Type B pancreatic cell (in vitro differentiated cells): ENCODE measurements at places on chromosomes 7 and 10. TPM values are rescaled to one million over a fixed set of nuclear protein-coding genes. Genes with fewer than 3 reads are reported as not detected.
A peak's percentile ranks its signal among the peaks of the same experiment; 100 is the strongest.

DNA sequence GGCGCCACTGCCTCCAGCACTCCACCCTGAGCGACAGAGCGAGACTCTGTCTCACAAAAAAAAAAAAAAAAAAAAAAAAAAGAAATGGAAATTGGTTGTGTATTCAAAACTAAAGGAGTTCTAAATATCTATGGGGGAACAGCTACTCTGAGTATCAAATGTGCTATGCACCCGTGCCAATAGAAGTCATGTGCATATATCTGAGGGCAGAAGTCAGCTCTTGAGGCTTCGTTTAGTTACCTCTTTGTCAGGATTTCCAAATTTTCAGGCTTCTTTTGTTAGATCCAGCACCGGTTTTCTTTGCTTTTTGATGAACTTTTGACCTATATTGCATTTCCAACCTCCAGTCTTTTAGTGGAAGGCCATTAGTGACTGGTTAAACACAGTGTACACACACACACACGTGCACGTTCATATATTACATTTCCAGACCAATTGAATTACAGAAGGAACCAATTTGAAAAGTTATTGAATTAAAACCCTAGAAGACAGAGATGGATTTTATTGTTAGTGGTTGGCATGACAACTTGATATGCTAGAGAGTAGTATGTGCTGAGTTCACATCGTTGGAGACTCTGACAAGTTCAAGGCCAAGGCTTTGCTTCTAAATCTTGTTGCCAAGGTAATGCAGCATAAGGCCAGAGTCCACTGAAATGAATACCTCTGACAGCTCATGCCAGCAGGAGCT, 33.1 kb upstream of the ADD3 start:
- H3K4me1 ChIP-seq: peaks cover 54% of the 10 kb centered on the region
- no peaks in the 10 kb centered on the region for H3K27me3 ChIP-seq
- no peak for DNase-seq
- peak overlapping the region; percentile 58 for H3K4me3 ChIP-seq

DNA sequence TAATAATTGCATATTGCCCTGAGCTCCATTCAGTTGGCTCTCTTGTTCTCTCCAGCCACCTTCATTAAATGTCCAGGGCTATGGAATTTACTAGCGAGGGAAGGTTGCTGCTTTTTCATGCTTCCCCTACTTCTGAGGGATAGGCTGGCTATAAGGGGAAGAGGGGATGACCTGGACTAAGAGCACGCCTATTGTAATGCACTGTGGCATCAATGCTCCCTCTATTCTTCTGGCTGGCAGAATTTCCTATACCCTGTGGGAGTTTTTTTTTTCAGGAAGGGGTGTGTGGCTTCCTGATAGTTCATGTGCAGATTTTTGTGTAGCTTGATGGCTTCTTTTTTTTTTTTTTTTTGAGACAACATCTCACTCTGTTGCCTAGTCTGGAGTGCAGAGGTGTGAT, 155.8 kb downstream of the SND1 start:
- no peak overlapping the region for H3K4me3 ChIP-seq
- peaks cover 22% of the 10 kb centered on the region for H3K36me3 ChIP-seq
- no peaks in the 10 kb centered on the region for H3K27me3 ChIP-seq

DNA sequence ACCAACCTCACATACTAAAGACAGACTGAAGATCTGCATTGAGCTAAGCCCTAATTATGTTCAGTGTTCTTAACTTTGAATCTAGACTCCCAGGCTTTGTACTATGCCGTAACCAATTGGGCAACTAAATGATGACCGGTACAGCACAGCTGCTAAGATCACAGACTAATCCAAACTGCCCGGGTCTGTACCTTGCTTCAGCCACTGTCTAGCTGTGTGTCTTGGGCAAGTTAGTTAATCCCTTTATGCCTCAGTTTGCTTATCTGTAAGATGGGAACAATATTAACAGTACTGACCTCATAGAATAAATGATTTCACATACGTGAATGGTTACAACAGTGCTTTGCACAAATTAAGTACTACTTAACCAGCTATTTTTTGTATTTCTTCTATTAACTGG, 205.8 kb upstream of the NFE2L3 start:
- H3K4me1 ChIP-seq: peaks cover 20% of the 10 kb centered on the region
- no peak overlapping the region for H3K27ac ChIP-seq
- no peaks in the 10 kb centered on the region for H3K36me3 ChIP-seq
- H3K4me3 ChIP-seq: no peak overlapping the region

DNA sequence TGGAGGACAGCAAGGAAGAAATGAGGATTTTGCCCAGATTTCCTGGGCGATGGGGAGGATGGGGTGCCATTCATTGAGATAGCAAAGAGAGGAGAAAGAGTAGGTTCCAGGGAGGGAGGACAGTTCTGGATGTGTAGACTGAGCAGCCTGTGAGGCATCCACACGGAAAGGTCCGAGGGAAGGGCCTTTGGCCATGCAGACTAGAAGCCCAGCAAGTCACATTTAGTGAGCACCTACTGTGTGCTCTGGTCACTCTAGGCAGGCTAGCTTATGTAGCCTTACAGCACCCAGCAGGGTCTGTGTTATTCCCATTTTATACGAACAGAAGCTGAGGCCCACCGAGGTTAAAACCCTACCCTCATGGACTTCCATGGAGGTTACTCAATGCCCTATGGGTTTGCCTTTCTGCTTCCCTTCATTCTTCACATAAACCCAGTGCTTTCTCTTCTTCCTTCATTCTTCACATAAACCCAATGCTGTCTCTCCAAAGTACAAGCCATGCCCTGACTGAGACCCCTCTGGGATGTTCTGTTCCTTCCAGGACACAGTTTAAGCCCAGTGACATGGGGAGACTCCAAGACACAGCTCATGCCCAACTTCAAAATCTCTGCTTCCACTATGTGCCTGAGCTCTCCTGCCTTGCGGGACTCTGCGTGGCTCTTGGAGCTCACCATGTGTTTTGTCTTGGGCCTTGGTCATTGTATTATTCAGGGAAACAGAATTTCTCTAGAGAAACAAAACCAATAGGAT, 13.7 kb downstream of the IL2RA start:
- H3K36me3 ChIP-seq: no peaks in the 10 kb centered on the region
- H3K27me3 ChIP-seq: peaks cover 60% of the 10 kb centered on the region
- no peak overlapping the region for H3K4me3 ChIP-seq
- H3K4me1 ChIP-seq: no peaks in the 10 kb centered on the region

DNA sequence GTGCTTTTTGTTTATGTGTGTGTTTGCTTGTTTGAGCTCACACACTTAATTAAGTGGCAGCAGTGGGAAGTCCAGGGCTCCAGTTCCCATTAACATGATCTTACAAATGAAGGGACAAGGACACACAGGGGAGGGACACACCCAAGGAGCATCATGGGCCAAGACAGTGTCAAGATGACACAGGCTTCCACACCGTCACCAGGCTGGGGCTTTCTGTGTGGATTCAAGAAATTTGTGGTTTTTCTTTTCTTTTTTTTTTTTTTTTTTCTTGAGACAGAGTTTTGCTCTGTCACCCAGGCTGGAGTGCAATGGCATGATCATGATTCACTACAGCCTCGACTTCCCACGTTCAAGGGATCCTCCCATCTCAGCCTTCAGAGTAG, 173.6 kb downstream of the KIAA1217 start:
- H3K27ac ChIP-seq: no peak overlapping the region
- no peak for DNase-seq
- H3K27me3 ChIP-seq: no peaks in the 10 kb centered on the region

- no peak overlapping the region for H3K27ac ChIP-seq
- H3K4me3 ChIP-seq: no peak overlapping the region
- H3K4me1 ChIP-seq: peaks cover 21% of the 10 kb centered on the region
- no peaks in the 10 kb centered on the region for H3K27me3 ChIP-seq
- DNase-seq: no peak
Measured at GRCh38 chr7:112143582-112143981, 62.6 kb downstream of the DOCK4 start.

DNA sequence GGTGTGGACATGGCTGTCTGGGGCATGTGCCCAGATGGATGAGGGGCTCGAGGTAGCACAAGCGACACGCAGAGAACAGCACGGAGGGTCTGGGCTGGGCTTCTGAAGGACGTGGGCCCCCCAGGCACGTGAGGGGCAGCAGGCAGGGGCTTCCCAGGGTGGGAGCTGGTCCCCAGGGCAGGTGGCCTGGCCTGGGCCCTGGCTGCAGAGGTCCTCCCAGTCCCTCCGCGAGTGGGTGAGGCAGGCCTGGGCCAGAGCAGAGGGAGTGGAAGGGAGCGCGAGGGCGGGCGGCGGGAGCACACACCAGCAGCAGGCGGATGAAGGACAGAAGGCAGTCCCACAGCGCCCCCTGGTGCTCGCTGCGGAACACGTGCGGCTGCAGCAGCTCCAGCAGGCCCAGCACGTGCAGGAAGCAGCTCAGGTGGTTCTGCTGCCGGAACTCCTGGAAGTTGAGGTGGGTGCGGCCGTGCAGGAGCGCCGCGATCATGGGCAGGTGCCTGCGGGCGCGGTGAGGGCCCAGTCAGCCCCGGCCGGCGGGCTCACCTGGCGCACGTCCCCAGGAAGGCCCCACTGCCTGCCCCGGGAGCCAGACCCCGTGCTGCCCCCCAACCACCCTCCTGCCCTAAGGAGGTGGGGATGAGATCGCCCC, 14.7 kb upstream of the MICALL2 start:
- H3K4me1 ChIP-seq: no peaks in the 10 kb centered on the region
- no peaks in the 10 kb centered on the region for H3K36me3 ChIP-seq
- H3K27ac ChIP-seq: no peak overlapping the region

Gene PPP1R3A
- not detected in 2 replicates for total RNA-seq
